ENCODE measurements at places on chromosomes 7 and 10. TPM values are rescaled to one million over a fixed set of nuclear protein-coding genes. Genes with fewer than 3 reads are reported as not detected.

Gene CACNB2
- total RNA-seq: not detected

Gene FAM180A
- not detected for total RNA-seq

Gene IFIT1B
- not detected for total RNA-seq

Gene TMEM236
- 0.08 TPM for total RNA-seq

Gene TMEM270
- total RNA-seq: not detected

Gene EPO
- not detected for total RNA-seq

All from T-cell (primary cell).